ENCODE measurements at places on chromosomes 12 and 14. TPM values are rescaled to one million over a fixed set of nuclear protein-coding genes. Genes with fewer than 3 reads are reported as not detected.
A peak's percentile ranks its signal among the peaks of the same experiment; 100 is the strongest.

Gene MFAP5
- 32.8 TPM for total RNA-seq

GRCh38 chr12:62146318-62146717, 113.9 kb upstream of the USP15 start:
- H3K4me1 ChIP-seq = no peaks in the 10 kb centered on the region
- no peaks in the 10 kb centered on the region for H3K27me3 ChIP-seq
- H3K36me3 ChIP-seq = no peaks in the 10 kb centered on the region

Gene CACNB3
- 40.8 TPM for total RNA-seq

DNA sequence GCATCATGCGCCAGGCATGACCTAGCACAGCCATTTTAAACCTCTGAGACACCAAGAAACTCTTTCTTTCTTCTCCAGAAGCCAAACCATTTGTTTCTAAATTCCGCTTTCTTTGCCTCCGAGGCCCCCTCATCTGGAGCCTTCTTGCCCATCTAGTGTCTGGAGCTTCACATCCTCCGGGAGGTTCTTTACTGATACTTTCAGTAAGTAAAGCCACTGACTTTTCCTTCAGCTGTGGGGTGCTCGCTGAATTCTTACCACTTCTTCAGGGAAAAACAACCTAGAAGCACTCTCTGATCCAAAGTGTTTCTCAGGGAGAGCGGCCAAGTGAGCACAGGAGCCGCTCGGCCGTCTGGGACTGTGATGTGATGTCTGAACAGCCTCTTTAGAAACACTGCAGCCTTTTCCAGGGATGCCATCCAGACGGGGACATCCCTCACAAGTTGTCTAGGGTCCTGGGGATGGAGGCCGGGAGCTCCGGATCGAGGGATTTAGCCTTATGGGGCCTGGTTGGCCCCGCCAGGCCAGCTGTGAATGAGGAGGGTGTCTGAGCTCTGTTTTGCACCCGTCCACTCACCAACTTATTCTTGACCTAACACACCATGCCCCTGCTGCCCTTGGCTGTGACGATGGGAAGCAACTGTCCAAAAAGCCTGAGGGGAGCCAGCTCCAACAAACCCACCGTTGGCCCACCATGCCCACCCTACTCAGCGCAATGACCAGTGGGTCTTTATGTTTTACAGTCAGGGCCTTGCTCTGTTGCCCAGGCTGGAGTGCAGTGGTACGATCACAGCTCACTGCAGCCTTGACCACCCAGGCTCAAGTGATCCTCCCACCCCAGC, 160.6 kb downstream of the ZFP36L1 start:
- peak overlapping the region; percentile 76 for H3K27ac ChIP-seq
- DNase-seq = no peak
- H3K36me3 ChIP-seq = no peaks in the 10 kb centered on the region
- no peaks in the 10 kb centered on the region for H3K27me3 ChIP-seq

- no peaks in the 10 kb centered on the region for H3K36me3 ChIP-seq
- DNase-seq = no peak
- no peak overlapping the region for H3K4me3 ChIP-seq
- H3K27ac ChIP-seq = no peak overlapping the region
- H3K4me1 ChIP-seq = peaks cover 22% of the 10 kb centered on the region
These were observed 3.9 kb upstream of the GPR84 start for GRCh38 chr12:54368025-54368708.

Gene GPR137C
- 0.32 TPM for total RNA-seq

Data from transverse colon (tissue), 4 donors.